ENCODE measurements at places on chromosomes 3 and 15.
A peak's percentile ranks its signal among the peaks of the same experiment; 100 is the strongest.

- peak; percentile 71 for DNase-seq
These were observed 163.7 kb downstream of the PLD1 start for GRCh38 chr3:171646357-171647133.

GRCh38 chr3:72174040-72174439 is 389.1 kb upstream of the PROK2 start:
- DNase-seq: no peak

DNA sequence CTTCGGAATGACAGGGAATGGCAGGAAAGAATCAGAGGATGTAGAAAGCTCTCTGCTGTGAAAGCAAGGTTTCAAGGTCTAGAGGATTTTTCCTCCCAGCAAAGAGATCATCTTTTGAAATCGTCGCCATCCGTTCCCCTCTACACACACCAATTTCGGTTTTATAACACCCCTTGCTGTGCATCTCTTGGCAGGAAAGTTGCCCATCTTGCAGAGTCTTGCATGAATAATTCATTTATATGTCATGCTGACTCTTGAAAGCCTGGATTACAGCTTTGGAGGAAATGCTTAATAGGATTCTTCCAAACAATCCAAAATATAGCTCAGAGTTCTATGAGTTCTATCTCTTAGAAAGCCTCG is 262.7 kb downstream of the CHL1 start:
- no peak for DNase-seq

- no peak for DNase-seq
These were observed 58.0 kb downstream of the PLD1 start for GRCh38 chr3:171752329-171752728.

DNA sequence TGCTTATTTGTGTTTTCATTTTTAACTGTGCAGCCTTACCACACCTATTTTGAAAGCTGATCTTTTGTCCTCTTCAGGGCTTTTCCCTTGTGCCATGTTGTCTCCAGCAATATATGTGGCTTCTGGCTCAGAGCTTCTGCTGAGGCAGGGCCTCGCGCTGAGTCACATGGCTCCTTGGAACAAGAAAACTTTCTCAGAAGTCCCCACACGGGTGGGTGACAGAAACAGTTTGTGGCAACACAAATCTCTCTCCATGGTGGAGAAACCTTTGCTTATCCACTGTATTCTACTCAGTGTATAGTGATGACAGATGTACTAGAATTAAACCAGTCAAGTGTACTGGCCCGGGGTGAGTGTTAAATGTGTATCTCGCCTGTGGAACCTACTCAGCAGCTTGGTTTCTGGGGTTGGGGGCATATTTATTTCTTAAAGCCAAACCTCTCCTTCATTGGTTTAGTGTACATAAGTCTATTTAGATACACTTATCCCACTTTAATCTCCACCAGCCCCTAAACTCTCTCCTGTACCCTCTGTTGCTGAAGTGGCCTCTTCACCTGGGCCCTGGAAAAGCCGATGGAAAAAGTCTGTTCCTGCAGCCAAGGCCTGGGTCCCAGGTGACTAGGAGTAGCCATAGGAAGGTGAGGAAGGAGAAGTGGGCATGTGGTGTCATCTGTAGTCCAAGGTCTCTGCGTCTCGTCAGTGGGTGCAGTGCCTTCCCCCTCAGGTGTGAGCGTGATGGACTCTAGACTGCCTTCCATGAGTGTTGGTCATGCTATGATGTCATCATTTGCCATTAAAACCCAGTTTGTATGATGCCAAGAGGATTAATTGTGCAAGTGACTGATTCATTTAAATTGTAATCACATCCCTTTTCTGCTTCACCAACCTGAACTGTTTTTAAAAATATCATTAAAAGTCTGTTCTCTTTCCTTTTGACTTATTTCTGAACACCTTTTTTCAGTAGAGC is 3.2 kb upstream of the FBXL22 start:
- no peak for DNase-seq

- DNase-seq: no peak
These were observed 3.8 kb downstream of the SELENOS start for GRCh38 chr15:101273534-101273933.

DNA sequence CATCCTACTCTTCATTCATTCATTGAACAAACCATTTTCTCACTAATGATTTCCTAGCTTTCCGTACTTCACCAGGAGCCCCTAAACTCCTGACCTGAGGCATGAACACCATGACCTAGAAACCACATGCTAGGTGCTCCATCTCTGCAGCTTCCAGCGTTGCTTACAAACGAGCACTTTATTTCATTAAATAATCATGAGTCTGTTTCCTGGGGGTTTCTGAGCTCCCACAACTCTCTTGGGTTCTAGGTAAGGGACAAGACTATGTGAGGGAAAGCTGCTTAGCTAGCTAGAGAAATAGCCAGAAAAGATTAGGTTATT is 1.3 kb downstream of the MAP2K1 start:
- no peak for DNase-seq

- DNase-seq: peak; percentile 29
These were observed 135.6 kb upstream of the SUCLG2 start for GRCh38 chr3:67790043-67790442.

GRCh38 chr3:194685718-194686413 is at the start of gene FAM43A:
TSS of gene FAM43A (plus strand) at chr3:194685883. CDS start at chr3:194686827, 944 bp downstream.
- peak; percentile 90 for DNase-seq

GRCh38 chr15:92606126-92606835 is 49.3 kb downstream of the FAM174B start:
- no peak for DNase-seq

DNA sequence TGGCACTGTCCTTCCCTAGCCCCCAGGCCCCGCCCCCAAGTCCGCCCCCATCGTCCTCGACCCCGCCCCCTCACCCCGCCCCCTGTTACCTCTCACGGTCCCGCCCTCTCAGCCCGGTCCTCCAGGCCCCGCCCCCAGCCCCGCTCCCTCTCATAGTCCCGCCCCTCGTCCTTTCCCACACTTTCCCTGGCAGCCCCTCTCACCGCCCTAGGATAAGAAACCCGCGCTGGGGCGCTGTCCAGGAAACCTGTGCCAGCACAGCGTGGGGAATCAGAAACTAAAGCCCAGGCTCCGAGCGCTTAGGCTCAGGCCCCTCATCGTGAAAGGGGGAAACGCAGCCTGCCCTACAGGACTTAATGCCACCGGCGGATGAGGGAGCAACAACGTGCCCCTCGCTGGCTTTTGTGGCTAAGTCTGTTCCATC is 20.9 kb downstream of the TRPM1 start:
- no peak for DNase-seq

DNA sequence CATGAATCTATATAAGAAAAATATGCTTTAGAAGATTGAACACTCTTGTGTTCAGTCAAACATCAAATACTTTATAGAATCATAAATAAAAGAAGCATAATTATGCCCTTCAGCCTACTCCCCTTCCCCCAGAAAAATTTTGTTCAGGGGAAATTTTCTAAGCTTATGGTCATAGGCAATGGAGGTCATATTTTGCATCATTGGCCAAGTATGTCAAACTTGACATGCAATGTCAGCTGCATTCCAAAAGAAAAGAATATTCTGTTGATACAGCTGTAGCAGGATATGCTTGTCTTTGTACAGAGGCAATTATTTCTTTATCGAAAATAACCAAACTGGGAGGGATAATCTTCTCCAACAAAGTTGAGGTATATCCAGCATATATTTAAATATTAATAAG is 328.2 kb downstream of the ZIC1 start:
- no peak for DNase-seq

GRCh38 chr3:191353022-191353777 is 22.9 kb upstream of the UTS2B start:
- DNase-seq: no peak

GRCh38 chr3:53288214-53288613 is 32.4 kb upstream of the TKT start:
- DNase-seq: no peak

Measured in fibroblast of the conjunctiva (primary cell).